ENCODE measurements at places on chromosomes 13 and 19. TPM values are rescaled to one million over a fixed set of nuclear protein-coding genes. Genes with fewer than 3 reads are reported as not detected.

Gene MEIOSIN
- polyA plus RNA-seq: not detected

Gene APOE
- 9.8 TPM for polyA plus RNA-seq

Gene CLEC17A
- not detected for polyA plus RNA-seq

Gene MED26
- polyA plus RNA-seq: 4.2 TPM

Gene PRTN3
- not detected for polyA plus RNA-seq

Gene LILRB4
- polyA plus RNA-seq: not detected

Gene KCNJ14
- polyA plus RNA-seq: 1.6 TPM

Gene FCER2
- polyA plus RNA-seq: not detected

Gene NXNL1
- not detected for polyA plus RNA-seq

Gene IQCN
- polyA plus RNA-seq: 3.7 TPM

Gene CXCL17
- not detected for polyA plus RNA-seq

Gene KLK6
- polyA plus RNA-seq: not detected

Gene INAFM1
- 6.6 TPM for polyA plus RNA-seq

Gene SIGLEC10
- polyA plus RNA-seq: not detected

Gene KIR3DL1
- not detected for polyA plus RNA-seq

Gene C19orf67
- not detected for polyA plus RNA-seq

Gene C5AR2
- not detected for polyA plus RNA-seq

Gene DMKN
- polyA plus RNA-seq: not detected

Gene ZNF816
- polyA plus RNA-seq: 1.5 TPM

Gene HRC
- polyA plus RNA-seq: not detected

Gene B3GNT8
- not detected for polyA plus RNA-seq

Gene KRTDAP
- not detected for polyA plus RNA-seq

Gene R3HDM4
- polyA plus RNA-seq: 51.2 TPM

Gene KIR2DL3
- polyA plus RNA-seq: not detected

Gene FBXW9
- 16.2 TPM for polyA plus RNA-seq

Gene CYP4F12
- polyA plus RNA-seq: not detected

Gene CLEC4G
- polyA plus RNA-seq: not detected

Gene KBTBD6
- 31.8 TPM for polyA plus RNA-seq

Gene ADGRE1
- polyA plus RNA-seq: not detected

Gene RFC3
- polyA plus RNA-seq: 11.3 TPM

Gene ZNF442
- 8.8 TPM for polyA plus RNA-seq

Gene KL
- polyA plus RNA-seq: 0.09 TPM

Gene TMPRSS9
- not detected for polyA plus RNA-seq

Gene OR7C1
- not detected for polyA plus RNA-seq

Gene KLK3
- polyA plus RNA-seq: not detected

All from neural cell (in vitro differentiated cells).